ENCODE measurements at places on chromosomes 7 and 10.

DNA sequence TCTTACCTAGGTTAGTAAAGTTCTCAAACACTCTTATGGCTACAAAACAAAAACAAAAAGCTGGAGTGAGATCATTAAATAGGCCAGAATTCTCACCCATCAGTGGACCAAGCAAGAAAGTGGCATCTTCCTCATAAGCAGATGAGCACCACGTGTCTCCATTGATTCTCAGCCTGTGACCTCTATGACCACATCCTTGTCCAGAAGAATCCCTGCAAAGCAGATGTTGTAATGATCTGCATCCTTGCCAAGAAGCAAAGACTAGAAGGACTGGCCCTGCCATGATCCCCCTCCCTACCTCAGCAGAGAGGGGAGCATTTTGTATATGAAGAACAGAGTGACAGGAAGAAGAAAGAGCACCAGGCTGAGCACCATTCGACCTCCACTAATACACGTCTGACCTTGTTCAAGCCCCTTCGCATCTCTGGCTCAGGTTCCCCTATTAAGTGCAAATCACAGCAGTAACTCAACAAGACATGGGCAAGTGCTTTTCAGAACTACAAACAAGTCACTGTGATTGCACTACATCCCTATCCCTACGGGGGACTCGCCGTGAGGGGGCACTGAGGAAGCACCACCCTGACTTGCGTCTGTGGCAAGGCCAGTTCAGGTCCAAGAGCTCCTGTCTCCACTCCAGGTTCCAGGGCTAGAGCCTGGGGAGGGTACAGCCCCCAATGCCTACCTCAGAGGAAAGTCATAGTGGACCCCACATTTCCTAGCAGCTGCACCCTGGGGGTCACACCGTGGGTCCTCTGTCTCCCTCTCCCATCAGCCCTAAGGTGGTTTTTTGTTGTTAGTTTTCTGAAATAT is 22.2 kb upstream of the RASSF4 start:
- no peak for DNase-seq

DNA sequence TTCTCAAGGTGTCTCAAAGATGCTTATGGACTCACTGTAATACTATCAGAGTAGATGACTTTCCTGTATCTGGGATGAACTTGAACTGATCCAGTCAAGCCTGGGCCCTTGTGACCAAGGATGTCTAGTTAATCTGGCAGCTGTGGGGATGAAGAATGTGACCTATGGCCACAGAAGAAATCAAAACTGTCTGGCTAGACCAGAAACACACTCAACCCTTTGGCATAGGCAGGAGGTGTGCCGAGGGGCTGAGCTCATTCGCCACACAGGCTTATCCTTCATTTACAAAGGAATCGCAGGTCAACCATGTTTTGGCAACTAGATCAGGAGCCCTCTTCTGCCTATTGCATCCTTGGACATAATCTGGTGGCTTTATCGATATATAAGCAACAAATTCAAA is 110.6 kb downstream of the ATXN7L1 start:
- no peak for DNase-seq

DNA sequence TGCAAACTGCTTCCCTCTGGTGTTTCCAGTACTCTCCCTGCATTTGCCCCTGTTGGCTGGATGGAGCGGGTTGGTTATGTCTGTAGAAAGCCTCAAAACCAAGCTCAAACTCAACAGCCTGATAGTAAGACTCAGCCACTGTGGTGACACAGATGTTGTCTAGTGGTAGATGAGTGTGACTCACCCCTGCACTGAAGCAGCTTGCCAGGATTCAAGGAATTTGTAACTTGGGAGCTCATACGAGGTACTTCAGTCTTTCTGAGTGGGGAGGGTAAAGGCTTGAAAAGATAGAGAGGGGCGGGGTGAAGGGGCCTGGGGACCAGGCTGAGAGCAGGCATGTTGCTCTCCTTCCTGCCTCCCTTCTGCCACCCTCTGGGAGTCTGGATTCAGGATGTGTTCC is 22.9 kb upstream of the AQP1 start:
- no peak for DNase-seq

DNA sequence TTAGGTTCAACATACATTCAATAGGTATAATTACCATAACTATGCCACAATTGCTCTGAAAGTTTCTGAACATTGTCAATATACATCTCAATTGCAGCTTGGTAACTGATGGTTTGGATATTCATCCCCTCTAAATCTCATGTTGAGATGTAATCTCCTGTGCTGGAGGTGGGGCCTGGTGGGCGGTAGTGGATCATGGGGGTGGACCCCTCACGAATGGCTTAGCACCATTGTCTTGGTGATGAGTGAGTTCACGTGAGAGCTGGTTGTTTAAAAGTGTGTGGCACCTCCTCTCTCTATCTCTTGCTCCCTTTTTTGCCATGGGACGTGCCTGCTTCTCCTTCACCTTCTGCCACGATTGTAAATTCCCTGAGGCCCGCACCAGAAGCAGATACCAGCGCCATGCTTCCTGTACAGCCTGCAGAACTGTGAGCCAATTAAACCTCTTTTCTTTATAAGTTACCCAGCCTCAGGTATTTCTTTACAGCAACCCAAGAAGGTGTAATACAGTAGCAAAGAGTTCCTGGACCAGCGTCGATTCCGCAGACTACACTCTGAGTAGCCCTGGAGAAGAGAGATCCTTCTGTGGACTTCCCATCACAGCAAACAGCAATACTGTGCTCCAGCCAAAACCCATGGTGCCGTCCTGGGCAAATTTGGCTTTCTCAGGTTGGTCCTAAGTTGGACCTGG is 83.8 kb upstream of the GRB10 start:
- no peak for DNase-seq

DNA sequence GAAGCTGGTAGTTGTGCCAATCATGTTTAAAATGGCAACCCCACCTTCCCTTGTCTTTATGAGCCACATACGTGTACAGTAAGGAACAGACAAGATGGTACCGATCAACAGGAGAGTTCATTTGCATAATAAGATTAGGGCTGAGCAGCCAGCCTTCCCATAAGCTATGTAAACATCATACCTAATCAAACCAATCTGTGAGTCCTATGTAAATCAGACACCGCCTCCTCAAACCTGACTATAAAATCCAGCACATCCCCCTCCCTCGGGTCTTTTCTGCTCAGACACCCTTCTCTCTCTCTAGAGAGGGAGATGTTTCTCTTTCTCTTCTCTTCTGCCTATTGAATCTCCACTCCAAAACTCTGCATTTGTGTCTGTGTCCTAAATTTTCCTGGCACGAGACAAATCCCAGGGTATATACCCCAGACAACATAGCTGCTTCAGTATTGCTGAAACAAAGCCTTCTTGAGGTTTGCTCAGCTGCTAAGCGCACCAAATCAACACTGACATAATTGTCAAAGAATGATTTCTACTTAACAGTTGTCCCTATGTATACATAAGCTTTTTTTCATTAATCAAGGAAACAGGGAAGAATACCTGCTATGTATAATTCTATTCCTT is 279.2 kb downstream of the THSD7A start:
- no peak for DNase-seq

GRCh38 chr10:102452672-102453340 is 1.5 kb upstream of the C10orf95 start:
- DNase-seq = no peak

GRCh38 chr10:44930904-44931620 is 19.9 kb downstream of the TMEM72 start:
- no peak for DNase-seq

- DNase-seq = no peak
Observed at GRCh38 chr10:6726924-6727323, 146.8 kb upstream of the PRKCQ start.

DNA sequence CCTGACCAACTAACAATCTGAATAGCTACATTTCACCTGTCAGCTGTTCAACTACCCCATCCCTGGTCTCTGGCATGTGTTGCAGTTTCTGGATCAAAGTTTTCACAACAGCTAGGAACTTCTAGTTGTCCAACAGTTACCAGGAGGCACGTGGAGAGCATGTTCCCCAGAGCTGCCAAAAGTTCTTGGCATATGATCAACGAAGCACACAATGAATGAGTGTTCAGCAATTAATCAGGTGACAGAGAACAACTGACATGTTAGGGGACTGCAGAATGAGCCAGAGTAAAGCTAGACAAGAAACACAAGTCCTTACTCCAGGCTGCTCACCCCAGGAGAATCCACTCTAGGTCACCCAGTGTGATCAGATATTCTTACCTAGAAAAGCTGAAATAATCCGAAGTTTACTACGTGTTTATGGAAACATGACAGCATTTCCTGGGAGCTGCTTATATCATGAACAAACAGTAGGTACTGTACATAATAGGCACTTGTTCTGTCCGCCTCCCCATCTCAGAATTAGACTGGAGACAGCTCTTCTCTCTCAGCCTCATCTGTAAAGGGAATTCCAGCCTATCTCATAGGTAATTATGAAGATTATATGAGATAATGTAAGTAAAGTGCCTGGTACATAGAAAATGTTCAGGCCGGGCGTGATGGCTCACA is 50.6 kb downstream of the ZNF438 start:
- DNase-seq = no peak

- no peak for DNase-seq
Observed at GRCh38 chr7:76428149-76428823, 3.5 kb downstream of the ZP3 start.

All from Right ventricle myocardium inferior (tissue), 1 donor.